ENCODE measurements at places on chromosomes 11 and 22.
A peak's percentile ranks its signal among the peaks of the same experiment; 100 is the strongest.

GRCh38 chr22:38789606-38790005, 4.3 kb downstream of the DNAL4 start:
- no peak for DNase-seq

- no peak for DNase-seq
These were observed 73.5 kb upstream of the PPARA start for GRCh38 chr22:46076651-46077339.

GRCh38 chr11:26053966-26054365, 278.0 kb upstream of the ANO3 start:
- DNase-seq = no peak

- no peak for DNase-seq
These were observed 26.9 kb upstream of the SCUBE1 start for GRCh38 chr22:43370036-43370435.

DNA sequence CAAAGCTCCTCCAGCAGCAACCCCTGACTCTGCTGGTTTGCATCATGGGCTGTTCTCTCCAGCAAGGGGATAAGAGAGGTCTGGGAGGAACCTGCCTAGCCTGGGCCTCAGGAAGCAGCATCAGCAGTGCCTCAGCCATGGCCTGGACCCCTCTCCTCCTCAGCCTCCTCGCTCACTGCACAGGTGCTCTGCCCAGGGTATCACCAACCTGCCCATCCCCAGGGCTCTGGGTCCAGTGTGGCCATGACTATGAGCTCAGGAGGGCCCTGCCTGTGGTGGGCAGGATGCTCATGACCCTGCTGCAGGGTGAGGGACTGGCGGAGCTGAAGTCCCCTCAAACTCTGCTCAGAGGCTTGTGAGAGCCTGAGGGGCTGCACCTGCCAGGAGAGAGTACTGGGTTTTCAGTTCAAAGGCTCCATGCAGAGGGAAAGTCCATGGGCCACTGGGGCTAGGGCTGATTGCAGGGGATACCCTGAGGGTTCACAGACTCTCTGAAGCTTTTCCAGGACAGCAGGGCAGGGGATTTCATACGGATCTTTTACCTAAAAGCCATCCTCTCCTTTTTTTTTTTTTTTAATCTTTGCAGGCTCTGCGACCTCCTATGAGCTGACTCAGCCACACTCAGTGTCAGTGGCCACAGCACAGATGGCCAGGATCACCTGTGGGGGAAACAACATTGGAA, 115.8 kb upstream of the IGLL5 start:
- no peak for DNase-seq

GRCh38 chr11:33819278-33820035, 45.1 kb upstream of the FBXO3 start:
- DNase-seq = no peak

- no peak for DNase-seq
These were observed 20.8 kb downstream of the KCNE3 start for GRCh38 chr11:74446532-74446938.

DNA sequence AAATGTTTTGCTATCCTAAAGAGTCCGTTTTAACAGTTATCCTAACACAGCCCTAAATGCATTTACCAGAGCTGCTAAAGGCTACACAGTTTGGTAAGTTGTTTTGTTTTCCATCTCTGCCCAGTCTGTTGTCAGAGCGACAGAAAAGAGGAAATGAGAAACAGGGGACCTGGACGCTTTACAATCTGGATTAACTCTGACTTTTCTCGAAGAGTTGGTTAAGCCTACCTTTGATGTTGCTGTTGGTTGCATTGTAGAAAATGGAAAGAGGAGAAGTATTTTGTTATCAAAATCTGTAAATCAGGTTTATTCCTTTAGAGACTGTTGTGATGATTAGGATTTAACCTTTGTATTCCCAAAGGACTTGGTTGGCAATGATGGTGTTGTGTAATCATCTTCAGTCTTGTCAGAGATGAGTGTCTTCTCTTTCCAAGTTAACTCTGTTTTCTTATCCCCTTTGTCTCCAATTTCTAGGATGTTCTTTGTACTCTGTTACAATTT, 481 bp downstream of the ANGPTL5 start:
- peak; percentile 10 for DNase-seq

DNA sequence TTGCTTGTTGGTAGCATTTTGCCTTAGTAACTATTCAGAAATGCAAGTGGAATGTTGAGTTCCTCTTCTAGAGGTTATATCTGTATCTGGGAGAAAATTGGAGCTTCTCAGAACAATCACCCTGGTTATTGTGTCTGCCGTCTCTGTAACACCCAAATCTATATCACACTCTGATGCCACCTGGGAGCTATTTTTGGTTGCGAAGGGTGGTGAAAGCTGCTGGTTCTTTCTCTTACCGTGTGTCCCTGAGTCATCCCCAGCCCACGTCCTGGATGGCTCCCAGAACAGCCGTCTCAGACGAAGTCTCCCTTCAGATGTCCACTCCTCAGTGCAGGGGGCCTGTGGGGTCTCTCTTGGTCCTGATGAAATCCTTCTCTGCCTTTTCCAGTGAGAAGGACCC, 83.5 kb downstream of the C22orf31 start:
- DNase-seq = no peak

- DNase-seq = no peak
These were observed 4.9 kb upstream of the OR52W1 start for GRCh38 chr11:6194065-6194581.

GRCh38 chr22:21755851-21756284, 20.3 kb upstream of the YPEL1 start:
- no peak for DNase-seq

DNA sequence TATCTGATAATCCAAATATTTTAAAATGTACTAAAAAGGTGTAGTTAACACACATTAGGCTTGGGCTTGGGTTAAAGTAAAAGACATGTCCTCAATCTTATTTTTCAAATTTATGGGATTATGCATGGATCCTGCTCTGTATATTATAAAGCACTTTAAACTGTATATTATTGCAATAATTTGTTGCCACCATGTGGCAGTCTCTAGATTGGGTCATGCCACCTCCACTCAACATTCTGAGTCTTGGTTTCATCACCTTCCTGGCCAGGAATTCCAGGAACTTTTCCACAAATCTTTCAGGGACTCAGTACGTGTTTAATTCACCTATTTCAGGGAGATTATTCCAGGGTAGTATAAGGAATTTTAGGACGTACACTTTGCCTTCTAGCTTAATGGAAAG, 695.5 kb downstream of the FAM181B start:
- no peak for DNase-seq

GRCh38 chr11:7636350-7636749, 37.0 kb downstream of the CYB5R2 start:
- no peak for DNase-seq

DNA sequence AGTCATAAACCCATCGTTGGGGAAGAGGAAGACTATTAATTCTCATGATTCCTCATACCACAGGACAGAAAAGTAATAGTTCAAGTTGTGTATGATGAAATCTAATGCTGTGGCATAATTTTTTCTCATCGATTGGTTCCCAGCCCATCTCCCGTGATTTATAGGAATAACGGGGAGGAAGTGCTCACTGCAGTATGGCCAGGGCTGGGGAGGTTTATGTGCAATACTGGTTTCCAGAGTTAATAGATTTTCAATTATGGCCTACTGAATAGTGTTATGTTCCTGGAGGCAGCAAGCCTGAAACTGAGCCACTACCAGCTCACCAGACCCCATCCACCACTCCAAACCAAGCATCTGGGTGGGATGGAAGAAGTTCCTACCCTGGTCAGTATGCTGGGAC, 147.1 kb upstream of the NCAM1 start:
- no peak for DNase-seq

GRCh38 chr11:22162756-22163155, 30.1 kb upstream of the ANO5 start:
- no peak for DNase-seq

DNA sequence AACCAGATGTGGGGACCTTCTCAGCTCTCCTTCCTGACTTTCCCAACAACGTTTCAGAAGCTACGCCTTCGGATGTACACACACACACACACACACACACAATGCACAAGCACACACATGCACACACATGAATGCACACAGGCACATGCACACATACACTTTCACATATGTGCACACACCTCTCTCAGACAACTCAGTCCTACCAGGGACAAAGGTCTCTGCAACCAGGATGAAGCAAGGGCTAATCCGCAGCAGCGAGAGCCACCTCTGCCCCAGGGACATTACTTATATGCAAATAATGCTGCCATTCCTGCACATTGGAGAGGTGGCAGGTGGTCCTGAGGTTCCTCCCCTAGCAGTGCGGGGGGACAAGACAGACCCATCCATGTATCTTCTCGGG, 27.4 kb upstream of the LINC01488 start:
- DNase-seq = no peak

DNA sequence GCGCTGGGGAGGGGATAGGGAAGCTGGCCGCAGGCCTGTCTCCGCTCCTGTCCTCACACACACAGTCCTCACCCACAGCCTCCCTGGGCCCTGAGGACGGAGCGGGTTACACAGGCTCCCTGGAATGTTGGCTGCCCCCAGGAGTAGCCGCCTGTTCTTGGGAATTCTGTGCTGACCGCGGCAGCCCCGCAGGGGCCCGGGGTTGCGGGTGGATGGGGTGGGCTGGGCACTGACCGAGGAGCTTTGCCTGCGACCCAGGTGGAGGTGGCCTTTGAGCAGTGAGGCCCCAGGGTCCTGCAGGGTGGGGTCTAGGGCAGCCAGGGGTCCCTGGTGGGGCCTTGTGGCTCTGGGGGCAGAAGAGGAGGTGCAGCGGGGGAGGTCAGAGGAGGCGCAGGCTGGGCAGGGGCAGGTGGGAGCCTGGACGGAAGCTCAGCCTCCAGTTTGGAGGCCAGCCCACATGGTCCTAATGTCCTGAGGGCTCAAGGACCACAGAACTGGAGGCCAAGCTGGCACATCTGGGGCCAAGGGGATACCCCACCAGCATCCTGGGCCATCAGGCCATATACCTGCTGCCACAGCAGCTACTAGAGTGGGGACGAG, 6.6 kb upstream of the MRGPRG start:
- DNase-seq = no peak

DNA sequence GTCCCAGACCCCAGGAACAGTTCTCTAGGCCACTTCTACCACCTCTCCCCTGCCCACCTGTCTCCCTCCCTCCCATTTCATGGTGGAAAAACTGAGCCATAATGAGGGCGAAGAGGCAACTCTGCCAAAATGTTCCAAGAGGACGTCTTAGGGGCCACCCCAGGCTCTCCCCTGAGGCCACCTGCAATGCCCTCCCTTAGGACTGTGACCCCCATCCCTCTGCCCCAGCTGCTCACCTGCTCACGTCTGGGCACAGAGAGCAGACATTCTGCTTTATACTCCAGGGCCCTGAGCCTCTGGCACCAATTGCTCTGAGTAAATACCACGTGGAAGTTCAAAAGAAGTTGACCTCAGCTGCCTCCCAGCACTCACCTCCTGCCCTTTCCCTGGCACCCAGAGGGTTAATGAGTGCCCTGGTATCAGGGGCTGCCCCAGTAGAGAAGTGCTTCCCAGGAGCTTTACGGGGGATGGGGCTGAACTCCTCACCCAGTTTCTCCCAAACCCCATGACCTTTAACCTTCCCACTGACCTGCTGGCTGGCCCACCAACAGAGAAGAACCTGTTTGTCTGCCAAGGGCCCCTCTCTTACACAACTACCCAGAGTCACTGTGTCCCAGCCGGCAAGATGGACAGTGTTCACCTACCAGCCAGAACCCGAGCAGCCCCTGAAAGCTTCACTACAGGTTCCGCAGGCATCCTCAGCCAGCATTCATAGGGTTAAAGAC, 627 bp upstream of the APOA5 start:
- DNase-seq = no peak

- no peak for DNase-seq
These were observed 30.0 kb upstream of the PTPRJ start for GRCh38 chr11:47950396-47950795.

- DNase-seq = no peak
These were observed 66.1 kb upstream of the A4GALT start for GRCh38 chr22:42786606-42787356.

DNA sequence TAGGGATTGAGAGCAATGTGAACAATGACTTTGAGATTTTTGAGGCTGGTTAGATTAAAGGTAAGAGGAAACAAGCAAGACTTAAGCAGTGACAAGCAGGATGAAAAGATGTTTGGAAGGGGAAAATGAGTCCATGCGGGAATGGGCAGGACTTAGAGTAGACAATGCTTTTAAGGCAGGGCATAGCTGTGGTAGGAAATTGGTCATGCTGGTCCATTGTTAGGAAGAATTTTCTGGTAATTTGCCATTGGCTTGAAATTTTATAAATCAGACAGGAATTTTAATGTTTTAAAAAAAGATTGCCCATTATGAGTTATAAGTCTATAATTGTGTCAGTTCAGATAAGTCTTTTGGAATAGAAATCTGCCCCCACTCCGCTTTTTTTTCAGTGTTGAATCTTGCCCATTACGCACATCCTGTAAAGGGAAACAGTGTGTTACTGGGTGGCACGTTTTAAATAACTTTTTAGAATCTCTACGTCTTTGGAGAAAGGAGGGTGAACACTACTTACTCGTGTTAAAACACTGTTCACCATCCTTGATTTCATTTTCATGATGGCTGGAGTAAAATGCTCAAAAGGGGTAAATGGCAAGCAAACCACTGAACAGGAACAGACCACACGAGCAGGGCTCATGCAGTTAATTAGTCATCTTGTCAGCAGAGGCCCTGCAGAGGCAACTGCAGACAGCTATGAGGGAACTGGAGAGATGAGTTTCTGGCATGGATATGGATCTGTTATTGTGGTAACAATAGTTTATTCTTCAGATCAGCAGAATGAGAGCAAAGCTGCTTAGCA, 25.0 kb downstream of the SWAP70 start:
- peak; percentile 28 for DNase-seq

DNA sequence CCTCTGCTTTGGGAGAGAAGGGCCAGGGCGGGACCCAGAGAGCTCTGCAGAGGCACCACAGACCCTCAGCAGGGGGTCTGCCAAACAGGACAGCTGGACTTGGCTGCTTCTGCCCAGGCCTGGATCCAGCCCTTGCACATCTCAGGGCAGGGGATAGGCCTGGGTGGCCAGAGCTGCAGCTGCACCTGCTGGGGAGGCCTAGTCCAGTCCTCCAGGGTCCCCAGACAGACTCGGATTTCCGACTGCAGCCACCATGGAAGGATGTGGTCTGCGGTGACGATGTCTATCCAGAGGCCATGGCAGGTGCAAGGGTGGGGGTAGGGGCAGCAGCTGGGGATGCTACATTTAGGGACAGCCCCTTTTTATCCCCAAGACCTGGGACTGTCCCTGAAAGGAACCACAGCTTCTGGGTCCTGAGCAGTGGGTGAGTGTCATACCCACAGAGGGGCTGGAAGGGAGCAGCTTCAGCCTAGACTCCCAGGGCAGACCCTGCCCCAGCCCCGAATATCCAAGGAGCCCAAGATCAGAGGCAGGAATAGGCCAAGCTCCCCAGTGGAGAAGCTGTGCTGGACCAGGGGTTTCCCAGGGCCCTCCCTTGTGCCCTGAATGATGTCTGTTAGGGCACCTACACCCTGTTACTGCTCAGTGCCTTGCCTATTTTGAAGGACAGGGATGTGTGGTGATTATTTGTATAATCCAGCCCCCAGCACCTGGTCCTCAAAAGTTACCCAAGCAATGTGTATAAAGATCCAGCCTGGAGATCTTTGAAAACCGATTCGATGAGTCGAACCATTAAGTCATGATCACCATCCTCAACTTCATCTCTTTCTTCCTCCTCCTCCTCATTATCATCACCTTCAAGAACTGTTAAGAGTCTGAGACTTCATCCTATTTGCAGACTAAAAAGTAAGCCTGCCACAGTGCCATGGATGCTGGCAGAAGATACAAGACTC, 2.5 kb upstream of the IGLL5 start:
- DNase-seq = no peak
